ENCODE measurements at places on chromosomes 2 and 18.

DNA sequence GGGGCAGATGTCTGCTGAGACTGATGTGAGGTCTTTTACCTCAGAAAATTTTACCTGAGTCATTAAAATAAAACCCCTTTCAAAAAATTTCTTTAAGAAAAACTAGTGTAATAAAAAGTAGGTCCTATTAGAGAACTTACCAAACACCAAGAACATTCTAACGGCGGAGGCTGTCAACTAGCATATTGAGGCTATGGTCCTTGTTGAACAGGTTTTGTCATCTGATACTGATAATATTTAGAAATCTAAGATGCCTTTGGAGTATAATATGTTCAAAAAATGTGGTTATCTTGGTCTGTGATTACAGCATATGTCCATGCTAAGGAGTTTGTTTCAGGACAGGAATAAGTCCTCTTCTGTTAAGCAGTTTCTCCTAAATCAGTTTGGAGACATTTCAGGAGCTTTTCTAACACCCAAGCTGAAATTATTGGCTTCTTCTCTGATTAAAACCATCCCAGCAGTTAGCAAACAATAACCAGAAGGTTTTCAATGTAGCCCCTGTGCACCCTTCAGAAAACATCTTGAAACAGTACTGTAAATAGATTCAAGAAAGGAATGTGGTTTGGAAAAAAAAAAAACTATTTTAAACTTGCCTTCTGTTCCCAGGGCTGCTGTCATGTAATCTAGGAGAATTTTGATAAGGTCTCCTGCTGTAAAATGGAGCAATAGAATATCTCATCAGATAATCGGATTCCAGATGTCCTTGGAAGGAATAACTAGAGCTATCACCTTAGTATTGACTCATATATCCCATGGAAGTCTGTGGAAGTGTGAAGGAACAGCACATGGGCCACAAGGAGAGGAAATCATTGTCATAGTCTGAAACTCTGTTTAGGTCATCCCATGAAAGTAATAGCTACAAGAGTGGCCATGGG, 58.7 kb upstream of the B3GNT2 start:
- no peak overlapping the region for H3K4me3 ChIP-seq
- DNase-seq: no peak
- peaks cover 14% of the 10 kb centered on the region for H3K36me3 ChIP-seq
- H3K27me3 ChIP-seq: no peaks in the 10 kb centered on the region
- H3K27ac ChIP-seq: no peak overlapping the region
- H3K4me1 ChIP-seq: no peaks in the 10 kb centered on the region

GRCh38 chr2:127455566-127456493, 37.6 kb downstream of the PROC start:
- H3K27ac ChIP-seq: no peak overlapping the region
- H3K4me1 ChIP-seq: no peaks in the 10 kb centered on the region
- no peak for DNase-seq
- H3K4me3 ChIP-seq: no peak overlapping the region

GRCh38 chr18:50848991-50849390, 29.2 kb upstream of the MRO start:
- H3K4me3 ChIP-seq: no peak overlapping the region
- H3K36me3 ChIP-seq: no peaks in the 10 kb centered on the region
- H3K27me3 ChIP-seq: no peaks in the 10 kb centered on the region
- H3K27ac ChIP-seq: no peak overlapping the region
- peaks cover 15% of the 10 kb centered on the region for H3K4me1 ChIP-seq

DNA sequence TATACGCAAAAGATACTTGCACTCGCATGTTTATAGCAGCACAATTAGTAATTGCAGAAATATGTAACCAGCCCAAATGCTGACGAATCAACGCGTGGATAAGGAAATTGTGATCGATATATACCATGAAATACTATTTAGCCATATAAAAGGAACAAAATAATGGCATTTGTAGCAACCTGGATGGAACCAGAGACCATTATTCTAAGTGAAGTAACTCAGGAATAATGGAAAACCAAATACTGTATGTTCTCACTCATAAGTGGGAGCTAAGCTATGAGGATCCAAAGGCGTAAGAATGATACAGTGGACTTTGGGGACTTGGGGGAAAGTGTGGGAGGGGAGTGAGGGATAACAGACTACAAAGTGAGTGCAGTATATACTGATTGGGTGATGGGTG, 1008.0 kb upstream of the CRIM1 start:
- H3K27me3 ChIP-seq: peaks cover 68% of the 10 kb centered on the region
- no peak for DNase-seq
- no peaks in the 10 kb centered on the region for H3K4me1 ChIP-seq
- no peak overlapping the region for H3K27ac ChIP-seq
- H3K36me3 ChIP-seq: peaks cover 4% of the 10 kb centered on the region

GRCh38 chr18:75291460-75291859, 80.9 kb downstream of the TSHZ1 start:
- H3K36me3 ChIP-seq: peaks cover 20% of the 10 kb centered on the region
- H3K27me3 ChIP-seq: no peaks in the 10 kb centered on the region
- H3K4me1 ChIP-seq: no peaks in the 10 kb centered on the region
- no peak for DNase-seq

DNA sequence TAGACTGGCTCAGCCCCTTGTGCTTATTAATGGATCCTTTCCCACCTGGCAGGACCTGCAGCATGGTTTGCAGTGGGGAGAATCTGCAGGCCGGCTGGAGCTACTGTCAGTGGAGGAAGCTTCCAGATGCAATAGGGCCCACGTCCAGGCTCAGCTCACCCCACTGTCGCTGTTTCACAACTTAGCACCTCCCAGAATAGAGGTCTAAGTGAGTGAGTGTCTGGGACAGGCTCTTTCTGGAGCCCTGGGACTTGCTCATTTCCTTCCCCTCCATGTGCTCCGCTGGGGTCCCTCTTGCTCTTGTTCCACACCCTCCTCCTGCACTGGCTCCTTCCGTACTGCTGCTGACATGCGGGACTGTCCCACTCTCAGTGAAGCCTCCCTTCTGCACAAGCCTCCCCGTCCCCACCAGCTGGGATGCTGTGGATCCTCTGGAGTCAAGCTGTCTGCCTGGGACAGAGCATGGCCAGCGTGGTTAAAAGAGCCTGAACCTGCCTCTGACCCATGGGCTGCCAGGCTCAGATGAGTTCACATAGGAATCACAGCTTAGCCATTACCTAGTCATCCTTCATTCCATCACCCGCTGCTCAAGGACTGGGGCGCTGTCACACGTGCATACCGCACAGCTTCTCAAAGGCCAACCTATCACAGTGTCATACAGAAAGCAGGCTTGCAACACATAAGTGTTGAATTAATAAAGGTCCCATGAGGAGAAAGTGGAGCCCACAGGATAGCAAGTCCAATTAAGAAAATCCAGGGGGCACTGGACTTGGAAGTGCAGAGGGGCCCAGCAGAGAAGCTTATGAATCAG, 135.9 kb downstream of the ACKR3 start:
- no peaks in the 10 kb centered on the region for H3K27me3 ChIP-seq
- no peak overlapping the region for H3K4me3 ChIP-seq
- no peak overlapping the region for H3K27ac ChIP-seq
- DNase-seq: no peak

- H3K27ac ChIP-seq: no peak overlapping the region
- H3K27me3 ChIP-seq: no peaks in the 10 kb centered on the region
- H3K36me3 ChIP-seq: no peaks in the 10 kb centered on the region
- DNase-seq: no peak
- H3K4me1 ChIP-seq: no peaks in the 10 kb centered on the region
Measured at GRCh38 chr18:13563390-13563805, 163.0 kb downstream of the FAM210A start.

Data from MCF 10A (cell line).